Epithelial cell of esophagus (primary cell): ENCODE measurements at places on chromosomes 2 and 18.
A peak's percentile ranks its signal among the peaks of the same experiment; 100 is the strongest.

- DNase-seq: no peak
These were observed 89.0 kb upstream of the DLGAP1 start for GRCh38 chr18:4544142-4544541.

GRCh38 chr18:79601234-79601633, 78.4 kb upstream of the CTDP1 start:
- DNase-seq: no peak

DNA sequence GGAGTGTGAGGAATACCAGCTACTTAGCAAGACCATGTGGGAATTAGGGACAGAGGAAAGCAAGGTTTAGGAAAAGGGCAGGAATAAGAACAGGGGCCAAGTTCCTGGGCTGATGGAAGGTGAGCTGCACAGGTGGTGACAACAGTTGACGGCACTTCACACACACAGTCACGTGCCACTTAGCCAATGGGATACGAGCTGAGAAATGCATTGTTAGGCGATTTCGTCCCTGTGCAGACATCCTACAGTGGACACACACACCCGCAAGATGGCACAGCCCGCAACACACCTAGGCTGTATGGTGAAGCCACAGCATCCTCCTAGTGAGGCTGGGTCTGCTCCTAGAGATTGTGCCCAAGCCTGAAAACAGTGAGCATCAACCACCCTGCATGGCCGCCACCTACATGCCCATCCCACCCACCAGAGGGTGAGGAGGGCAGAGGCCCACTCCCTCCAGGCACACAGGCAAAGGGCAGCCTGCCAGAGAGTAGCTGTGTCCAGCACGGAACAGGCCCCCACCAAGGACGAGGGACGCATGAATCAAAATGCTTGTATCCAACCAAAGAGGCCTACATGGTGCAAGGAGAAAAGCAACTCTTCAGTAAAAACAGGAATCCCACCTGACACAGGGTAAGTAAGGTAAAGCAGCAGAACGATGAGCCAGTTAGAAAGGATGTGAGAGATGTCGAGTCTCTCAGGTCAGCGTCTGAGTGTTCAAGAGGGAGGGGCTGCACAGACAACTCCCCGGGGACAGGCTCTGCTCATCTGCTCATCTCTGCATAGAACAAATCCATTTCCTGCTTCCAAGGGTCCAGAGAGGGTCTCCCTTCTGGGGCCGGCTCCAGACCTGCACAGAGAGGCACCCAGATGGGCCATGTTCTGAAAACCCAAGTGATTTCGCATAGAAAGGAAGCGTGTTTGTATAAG, 51.3 kb downstream of the ZNF516 start:
- no peak for DNase-seq

- no peak for DNase-seq
These were observed 210.6 kb downstream of the TMEM247 start for GRCh38 chr2:46689993-46690392.

DNA sequence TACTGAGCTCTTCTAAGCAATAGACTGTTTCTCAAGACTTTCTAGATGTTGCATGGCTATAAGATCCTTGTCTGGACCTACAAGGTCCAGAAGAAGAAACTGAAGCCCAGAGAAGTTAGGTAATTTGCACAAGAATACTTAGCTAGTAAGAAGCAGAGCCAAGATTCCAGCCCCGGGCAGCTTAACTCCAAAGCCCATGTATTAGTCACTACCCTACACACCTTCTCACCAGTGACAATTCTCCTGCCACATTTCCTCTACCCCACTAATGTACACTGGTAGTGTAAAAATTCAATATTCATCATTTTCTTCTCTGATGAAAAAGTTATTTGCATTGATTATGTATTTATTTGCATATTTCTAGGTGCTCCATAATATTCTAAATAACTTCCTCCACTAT, 95.5 kb upstream of the CREB1 start:
- DNase-seq: peak; percentile 82

- peak; percentile 11 for DNase-seq
These were observed 12.8 kb upstream of the PPM1B start for GRCh38 chr2:44155666-44156446.

DNA sequence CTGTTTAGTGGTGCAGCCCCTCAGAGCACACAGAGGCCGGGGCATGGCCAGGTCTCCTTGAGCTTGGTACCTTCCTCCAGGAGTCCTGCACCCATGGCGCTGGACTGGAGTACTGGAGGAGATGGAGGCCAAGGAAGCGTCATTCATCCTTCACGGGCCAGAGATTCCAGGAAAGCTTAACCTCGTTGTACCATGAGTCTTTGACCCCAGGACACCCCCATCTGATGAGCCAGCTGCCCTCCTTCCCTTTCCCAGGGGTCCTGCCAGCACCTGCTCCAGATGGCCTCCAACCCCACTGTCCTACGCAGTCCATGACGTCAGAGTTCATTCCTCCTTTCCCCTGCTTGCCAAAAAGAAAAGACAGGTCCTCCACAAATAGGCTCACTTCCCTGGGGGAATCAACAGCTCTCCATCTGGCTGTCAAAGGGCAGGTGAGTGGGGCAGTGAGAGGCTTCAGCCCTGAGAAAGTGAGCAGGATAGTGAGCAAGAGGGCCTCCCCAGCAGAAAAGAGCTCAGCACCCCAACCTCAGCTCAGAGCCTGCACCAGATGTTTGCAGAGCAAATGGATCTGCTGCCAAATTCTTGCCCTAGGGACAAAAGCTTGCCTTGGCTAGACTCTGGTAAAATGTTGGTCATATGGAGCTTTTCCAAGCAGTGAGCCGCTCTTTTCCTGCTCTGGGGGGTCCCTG, 4.5 kb upstream of the NPPC start:
- no peak for DNase-seq

- peak; percentile 13 for DNase-seq
These were observed 111.6 kb upstream of the DNMT3A start for GRCh38 chr2:25453199-25453905.

DNA sequence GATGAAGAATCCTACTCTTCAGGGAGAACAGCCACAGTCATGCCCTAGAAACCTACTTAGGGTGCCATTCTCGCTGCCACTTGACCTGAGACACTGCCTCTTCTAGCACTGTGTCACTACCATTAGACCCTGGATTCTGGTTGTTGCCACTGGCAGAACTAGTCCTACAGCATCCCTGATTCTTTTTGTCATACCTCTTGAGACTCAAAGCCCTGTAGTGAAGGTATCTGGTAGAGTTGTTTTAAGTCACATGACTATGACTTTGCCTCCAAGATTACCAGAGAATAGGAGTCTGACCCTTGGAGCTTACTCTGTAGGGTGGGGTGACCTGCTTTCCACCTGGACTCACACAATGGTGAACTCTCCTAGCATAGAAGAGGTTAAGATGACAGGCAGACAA, 296.7 kb downstream of the TNS1 start:
- DNase-seq: peak; percentile 19

DNA sequence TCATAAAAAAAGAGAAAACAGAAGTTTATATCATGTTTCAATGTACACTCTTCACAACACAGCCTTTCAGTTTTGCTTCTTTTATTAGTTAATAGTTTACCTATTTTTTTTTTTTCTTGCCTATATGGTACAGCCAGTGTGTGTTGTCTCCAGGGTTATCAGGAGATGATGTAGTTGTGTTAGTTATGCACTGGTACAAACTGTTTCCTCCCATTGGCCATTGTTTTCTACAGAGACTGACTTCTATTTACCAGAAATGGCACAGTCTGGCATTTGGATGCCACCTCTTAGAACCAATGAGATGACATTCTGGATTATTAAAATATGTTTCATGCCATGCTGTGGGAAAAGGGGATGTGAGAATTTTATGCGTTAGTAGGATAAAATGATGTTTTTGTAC, 339.4 kb downstream of the PLCL1 start:
- DNase-seq: no peak

DNA sequence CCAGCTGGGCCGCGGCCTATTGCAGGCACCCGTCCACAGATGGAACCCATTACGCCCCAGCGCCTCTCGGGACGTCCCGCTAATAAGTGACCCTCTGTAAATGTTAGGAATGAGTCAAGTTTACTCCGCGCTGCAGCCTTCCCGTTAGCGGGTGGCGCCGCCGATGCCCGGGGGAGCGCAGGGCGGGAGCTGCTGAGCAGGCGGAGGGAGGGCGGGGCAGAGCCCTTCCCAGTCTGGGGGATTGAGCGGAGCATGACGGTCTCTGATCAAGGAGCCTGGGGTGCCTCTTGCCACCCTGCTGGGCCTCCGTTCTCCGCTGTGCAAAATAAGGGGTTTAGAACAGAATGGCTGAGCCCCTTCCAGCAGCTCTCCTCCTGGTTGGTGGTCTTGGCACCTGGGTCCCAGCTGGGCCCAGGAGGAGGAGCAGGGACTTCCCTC, 10.5 kb downstream of the CROCC2 start:
- DNase-seq: peak; percentile 13

DNA sequence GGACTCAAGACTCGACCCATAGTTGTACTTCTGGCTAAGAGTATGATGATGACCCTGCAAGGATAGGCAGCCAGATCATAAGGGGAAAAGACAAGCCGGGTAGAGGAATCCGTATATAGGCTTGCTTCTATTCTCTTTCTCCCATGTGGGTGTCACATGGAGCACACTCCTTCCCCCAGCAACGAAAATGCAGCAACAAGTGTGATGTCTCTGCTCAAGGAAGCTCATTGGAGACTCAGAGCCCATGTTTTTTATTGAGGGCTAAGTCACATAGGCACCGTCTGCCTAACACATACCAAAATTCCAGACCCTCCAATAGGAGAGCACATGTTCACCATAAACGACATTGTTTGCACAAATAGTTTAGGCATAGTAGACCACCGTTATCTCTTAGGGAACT, 6.3 kb downstream of the ZNF2 start:
- DNase-seq: no peak

DNA sequence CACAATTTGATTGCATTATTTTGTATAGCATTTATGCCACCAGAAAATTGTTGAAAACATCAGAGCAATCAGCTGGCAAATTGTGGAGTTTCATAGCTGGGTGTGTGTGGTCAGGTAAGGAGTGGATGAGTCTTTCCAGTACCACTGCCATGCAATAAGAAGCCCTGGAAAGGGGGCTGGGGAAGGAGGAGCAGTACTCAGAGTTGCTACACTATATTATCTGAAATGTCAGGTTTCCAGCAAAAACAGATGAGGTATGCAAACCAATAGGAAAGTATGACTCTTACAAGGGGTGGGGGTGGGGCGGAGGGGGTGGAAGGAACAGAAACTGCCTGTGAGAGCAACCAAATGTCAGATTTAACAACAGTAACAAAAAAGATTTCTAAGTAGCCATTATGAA, 112.2 kb downstream of the SOS1 start:
- no peak for DNase-seq

GRCh38 chr2:95267458-95268210, 6.6 kb upstream of the PROM2 start:
- DNase-seq: no peak

DNA sequence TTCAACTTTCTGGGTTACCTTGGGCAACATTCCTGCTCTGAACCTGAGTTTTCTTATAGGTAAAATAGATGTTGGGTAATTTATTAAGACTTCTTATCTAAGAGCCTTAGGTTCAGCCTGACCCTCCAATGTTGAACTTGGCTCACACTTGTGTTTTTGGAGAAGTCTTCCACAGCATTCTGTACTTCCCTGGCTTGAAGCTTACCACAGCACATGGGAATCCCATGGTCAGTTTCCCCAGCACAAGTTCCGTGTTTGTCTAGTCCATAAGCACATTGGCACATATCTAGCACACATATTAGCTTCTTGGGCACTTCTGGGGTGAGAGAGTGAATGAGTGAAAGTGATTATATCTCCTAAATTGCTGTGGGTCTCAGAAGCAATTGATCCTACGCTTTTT, 782.5 kb upstream of the HS6ST1 start:
- no peak for DNase-seq
